Ovary (tissue), 10 donors: ENCODE measurements at places on chromosomes 2 and 18. TPM values are rescaled to one million over a fixed set of nuclear protein-coding genes. Genes with fewer than 3 reads are reported as not detected.

DNA sequence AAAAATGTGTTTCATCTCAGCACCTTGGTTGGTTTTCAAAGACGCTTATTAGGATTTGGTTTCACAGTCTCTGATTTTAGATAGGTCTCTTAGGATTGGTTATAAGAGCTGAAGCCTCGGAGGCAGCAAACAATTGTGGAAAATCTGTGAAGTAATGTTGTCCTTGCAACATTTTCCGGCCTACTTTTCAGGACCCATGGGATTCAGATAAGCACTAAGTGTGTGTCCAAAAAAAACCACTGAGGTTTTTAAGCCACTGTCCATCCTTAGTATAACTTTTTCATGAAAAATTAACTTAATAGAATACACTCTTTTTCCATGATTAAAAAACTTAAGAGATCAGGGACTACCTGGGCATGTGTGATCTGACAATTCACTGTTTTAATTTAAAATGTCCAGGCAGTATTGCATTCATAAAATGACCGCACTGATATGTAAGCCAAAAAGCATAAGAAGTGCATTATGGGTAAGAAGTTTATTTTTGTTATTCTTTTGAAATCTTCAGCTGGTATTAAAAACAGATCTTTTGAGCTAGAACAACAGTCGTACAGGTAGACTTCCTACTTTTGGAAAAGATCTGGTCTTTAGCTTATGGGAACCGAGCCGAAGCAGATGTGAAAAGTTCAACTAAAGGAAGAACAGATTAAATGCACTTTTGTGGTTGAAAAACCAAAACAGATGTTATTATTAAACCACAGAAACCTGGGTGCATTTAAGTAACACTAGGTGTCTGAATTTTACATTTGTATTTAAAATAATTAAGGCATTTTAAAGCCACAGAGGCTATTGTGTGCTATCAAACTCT lies 479.4 kb upstream of the ZEB2 start:
- H3K36me3 ChIP-seq, result no peaks in the 10 kb centered on the region
- no peak overlapping the region for H3K27ac ChIP-seq
- H3K27me3 ChIP-seq, result no peaks in the 10 kb centered on the region
- no peaks in the 10 kb centered on the region for H3K4me1 ChIP-seq
- no peak for DNase-seq

The WNT6 gene
- total RNA-seq, result 1.1 TPM

DNA sequence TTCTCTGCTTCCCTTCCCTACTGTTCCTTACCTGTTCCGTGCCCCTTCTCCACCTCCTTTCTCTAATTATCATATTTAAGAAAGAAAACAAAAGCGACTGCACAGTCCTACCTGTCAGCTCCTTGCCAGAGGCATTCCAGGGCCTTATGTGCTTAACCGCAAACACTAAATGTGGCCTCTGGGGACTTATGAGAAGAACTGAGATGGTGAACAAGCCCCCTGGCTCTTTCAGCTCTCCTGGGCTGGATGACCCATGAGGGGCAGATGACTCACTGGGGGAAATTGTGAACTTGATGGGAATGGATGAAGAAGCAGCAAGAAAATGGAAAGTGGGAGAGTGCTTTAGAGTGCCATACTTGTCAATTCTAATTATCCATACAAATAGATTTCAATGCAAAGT lies 106.3 kb upstream of the LYPD1 start:
- no peaks in the 10 kb centered on the region for H3K36me3 ChIP-seq
- no peak overlapping the region for H3K27ac ChIP-seq
- no peaks in the 10 kb centered on the region for H3K4me1 ChIP-seq

DNA sequence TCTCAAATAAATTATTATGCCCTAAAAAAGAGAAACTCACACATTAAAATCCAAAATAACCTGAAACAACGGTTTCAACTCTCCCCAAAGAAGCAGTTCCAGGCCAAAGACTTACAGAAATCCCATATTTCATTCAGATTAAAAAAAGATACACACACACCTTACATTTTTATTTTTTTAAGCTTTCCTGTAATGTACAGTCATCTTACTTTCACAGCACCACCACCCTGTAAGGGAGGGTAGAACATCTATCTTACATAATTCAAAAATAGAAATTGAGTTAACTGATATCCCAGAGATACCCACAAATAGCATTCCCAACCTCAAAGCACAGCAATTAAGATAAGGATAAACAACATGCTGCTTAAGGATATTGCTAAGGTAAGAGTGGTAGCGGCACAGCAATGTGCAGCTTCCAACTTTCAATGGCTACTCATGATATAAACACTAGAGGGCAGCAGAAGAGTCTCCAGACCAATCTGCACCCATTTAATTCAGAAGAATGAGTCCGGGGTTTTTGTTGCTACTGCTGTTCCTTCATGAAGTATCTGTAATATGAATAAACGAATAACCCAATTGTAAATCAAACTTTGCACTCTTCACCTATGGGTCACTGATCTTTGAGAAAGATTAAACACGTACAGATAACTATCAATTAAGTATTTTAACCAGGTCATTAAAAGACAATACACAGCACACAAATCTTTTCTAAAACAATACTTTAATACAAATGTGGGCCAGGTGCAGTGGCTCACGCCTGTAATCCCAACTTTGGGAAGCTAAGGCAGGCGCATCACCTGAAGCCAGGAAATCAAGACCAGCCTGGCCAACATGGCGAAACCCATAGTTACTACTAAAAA lies 11.3 kb downstream of the GFPT1 start:
- no peaks in the 10 kb centered on the region for H3K36me3 ChIP-seq
- no peaks in the 10 kb centered on the region for H3K27me3 ChIP-seq
- H3K4me3 ChIP-seq, result no peak overlapping the region
- H3K27ac ChIP-seq, result no peak overlapping the region
- H3K4me1 ChIP-seq, result no peaks in the 10 kb centered on the region

The ZNF385B gene
- total RNA-seq, result 7.5 TPM
